Mammary epithelial cell (primary cell): ENCODE measurements at places on chromosomes 1 and 21. TPM values are rescaled to one million over a fixed set of nuclear protein-coding genes. Genes with fewer than 3 reads are reported as not detected.

Gene KRTAP8-1
- total RNA-seq, result not detected in 2 replicates

Gene RGS7
- not detected for total RNA-seq

Gene S100A3
- 3.5 TPM for total RNA-seq

Gene AMPD1
- total RNA-seq, result not detected in 2 replicates

Gene HSF2BP
- 4.0 TPM for total RNA-seq

Gene IL12RB2
- 0.38 and 0.56 TPM in 2 replicates for total RNA-seq

Gene ZNF281
- total RNA-seq, result 42.2 TPM

Gene MGST3
- total RNA-seq, result 96.0 TPM

Gene FAM167B
- 0.37 TPM in 1 of 2 replicates, not detected in the other for total RNA-seq

Gene LAMC1
- total RNA-seq, result 131 and 164 TPM in 2 replicates

Gene NEK2
- 0.33 TPM for total RNA-seq

Gene KRTAP19-3
- total RNA-seq, result not detected

Gene RGS13
- total RNA-seq, result not detected in 2 replicates

Gene TCP10L
- not detected in 2 replicates for total RNA-seq

Gene KCNK1
- 9.0 TPM for total RNA-seq

Gene VASH2
- total RNA-seq, result 0.68 TPM in 1 of 2 replicates, not detected in the other

Gene EPHA8
- total RNA-seq, result not detected

Gene RGS4
- total RNA-seq, result 0.33 TPM

Gene STIL
- total RNA-seq, result 5.6 and 17.9 TPM in 2 replicates

Gene EVA1C
- total RNA-seq, result 21.9 and 28.4 TPM in 2 replicates

Gene NMNAT1
- 11.1 and 15.3 TPM in 2 replicates for total RNA-seq

Gene TSACC
- 2.5 TPM in 1 of 2 replicates, not detected in the other for total RNA-seq

Gene IFI44L
- 2.7 TPM for total RNA-seq
